ENCODE measurements at places on chromosomes 16 and 17.

- DNase-seq, result no peak
Observed at GRCh38 chr17:66789093-66789492, 45.8 kb upstream of the CACNG5 start.

- DNase-seq, result peak; percentile 41
Observed at GRCh38 chr16:22217890-22218730, 12.0 kb downstream of the EEF2K start.

DNA sequence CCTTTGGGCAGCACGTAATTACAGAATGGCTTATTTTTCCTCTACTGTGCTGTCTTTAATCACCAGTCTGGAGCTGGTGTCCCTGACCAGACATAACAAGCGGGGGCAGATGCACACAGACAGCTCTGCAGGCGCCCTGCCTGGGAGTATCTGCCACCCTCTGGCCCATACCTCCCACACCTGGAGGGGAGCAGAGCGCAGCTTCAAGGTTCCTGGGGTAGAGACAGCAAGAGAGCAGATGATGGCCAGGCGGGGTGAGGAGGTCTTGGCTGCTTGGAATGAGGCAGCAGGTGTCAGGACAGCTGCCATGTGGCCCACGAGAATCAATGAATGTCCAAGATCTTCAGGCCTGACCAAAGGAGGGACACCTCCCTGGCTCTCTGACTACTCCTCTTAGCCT is 23.8 kb downstream of the TMEM94 start:
- DNase-seq, result no peak

DNA sequence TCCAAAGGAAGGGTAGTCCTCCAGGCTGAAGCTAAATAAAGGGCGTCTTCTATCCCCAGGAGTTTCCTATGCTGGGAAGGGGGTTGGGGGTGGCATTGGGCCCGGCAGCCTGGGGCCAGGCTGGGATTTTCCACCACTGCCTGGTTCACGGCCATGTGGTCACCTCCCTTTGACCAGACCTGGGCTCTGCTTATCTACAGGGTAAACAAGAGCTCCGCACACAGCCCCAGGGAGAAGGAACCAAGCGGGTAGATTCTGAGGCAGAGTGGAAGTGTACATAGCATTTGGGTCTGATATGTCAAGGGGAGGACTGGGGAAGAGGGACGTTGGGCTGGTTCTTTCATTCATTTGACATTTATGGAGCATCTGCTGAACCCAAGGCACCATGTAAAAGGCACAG is 27.2 kb upstream of the TMEM220 start:
- DNase-seq, result no peak

DNA sequence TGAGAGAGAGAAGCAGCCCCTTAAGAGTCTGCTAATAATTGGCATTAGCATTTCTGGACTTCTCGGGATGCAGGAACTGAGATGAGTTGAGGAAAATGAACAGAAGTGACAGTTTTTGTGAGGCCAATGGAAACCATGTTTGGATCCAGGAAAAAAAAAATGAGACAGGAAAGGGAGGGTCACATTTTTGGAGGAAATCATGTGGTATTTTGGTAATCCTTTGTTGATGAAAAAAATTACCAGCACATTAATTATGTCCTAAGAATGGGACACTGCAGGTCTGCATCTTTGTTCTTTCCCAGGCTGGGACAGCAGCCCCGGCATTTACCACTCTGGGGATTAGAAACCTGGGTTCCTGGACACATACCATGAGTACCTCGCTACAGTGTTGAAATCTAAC is 109.9 kb upstream of the ZFHX3 start:
- DNase-seq, result no peak

- no peak for DNase-seq
Observed at GRCh38 chr16:81253141-81253540, 14.7 kb downstream of the BCO1 start.

- DNase-seq, result no peak
Observed at GRCh38 chr16:90041896-90042473, 22.7 kb upstream of the DBNDD1 start.

DNA sequence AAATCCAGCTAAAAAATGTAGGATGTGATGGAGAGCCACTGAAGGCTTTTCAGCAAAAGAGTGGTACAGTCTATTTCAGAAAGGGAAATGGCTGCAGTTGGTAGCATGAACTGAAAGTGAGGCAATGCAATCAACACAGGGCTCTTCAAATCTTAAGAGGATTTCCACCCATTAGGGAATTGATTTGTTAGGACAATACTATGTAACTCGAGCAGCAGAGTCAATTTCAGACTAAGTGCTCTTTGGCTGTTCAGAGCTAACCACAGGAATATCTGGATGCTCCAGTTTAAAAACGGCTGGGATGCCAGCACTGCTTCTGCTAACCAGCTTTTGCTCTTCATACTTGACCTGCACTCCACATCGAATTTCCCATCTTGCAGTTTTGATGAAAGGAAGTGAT is 24.6 kb downstream of the CACNG1 start:
- no peak for DNase-seq

DNA sequence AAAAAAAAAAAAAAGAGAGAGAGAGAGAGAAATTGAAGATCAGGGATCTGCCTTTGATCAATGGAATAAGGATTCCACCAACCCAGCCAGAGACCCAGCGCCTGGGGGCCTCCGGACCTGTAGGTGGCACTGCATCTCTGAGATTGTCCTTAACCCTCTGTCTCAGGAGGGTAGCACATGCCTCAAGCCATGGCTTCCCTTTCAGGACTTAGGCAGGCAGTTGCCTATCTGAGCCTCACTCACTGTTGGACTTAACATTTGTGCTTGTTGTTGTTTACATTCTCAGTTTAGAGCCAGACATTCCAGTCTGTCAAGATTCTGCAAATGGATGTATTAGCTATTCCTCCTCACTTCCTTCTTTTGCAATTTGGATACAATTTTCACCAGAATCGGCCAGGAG is 5.1 kb upstream of the SCNN1B start:
- peak; percentile 79 for DNase-seq

DNA sequence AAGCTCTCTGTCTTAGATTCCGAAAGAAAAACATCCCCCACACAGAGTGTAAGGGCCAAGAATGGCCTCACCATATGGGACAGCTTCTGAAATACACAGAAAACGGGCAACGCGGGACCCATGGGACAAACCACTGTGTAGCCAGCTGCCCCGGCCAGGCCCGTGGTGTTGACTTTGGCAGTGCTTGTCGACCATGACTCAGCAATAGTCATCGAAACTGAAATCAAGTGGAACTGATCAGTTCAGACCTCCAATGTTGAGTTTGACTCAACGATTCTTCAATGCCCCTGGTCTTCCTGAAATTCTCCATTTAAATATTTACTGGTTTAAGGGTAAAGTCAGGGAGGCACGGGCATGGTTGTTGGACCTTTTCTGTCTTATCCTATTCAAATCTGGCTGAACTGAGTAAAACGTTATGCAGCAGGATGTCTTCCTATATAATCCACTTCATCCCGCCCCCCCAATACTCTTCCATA is 27.5 kb downstream of the ZFHX3 start:
- DNase-seq, result no peak

GRCh38 chr16:8735574-8735973 is 61.2 kb downstream of the ABAT start:
- no peak for DNase-seq

DNA sequence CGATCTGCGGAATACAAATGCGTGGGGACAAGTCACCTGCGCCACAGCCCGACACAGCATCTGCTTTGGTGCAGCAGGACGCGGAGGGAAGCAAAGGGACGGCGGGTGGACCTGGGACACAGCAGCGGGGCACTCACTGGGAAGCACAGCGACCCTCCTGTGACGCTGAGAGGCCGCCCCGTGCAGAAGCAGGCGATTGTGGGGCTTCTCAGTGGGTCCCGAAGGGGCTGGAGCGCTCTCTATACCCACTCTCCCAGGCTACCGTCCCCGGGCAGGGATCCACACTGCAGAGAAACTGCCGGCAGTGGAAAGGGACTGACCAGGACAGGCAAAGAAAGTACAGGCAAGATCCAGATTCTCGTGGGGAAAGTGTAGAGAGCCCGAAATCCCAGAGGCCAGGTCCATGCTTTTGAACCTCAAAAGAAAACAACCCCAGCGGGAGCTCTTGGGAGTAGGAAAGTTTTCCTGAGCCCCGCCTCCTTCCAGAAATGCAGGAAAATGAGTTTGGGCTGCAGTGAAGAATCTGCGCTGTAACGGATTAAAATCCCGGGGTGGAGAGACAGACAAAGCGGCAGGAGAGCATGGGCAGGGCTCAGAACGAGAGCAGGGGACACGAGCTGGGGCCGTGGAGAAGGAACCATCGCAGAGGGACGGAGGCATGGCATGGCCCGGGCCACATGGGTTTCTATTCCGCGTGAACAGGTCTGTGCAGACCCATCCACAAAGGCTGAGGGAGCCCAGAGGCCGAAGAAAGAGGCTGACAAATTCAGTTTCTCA is 12.7 kb downstream of the COX4I1 start:
- DNase-seq, result peak; percentile 47

DNA sequence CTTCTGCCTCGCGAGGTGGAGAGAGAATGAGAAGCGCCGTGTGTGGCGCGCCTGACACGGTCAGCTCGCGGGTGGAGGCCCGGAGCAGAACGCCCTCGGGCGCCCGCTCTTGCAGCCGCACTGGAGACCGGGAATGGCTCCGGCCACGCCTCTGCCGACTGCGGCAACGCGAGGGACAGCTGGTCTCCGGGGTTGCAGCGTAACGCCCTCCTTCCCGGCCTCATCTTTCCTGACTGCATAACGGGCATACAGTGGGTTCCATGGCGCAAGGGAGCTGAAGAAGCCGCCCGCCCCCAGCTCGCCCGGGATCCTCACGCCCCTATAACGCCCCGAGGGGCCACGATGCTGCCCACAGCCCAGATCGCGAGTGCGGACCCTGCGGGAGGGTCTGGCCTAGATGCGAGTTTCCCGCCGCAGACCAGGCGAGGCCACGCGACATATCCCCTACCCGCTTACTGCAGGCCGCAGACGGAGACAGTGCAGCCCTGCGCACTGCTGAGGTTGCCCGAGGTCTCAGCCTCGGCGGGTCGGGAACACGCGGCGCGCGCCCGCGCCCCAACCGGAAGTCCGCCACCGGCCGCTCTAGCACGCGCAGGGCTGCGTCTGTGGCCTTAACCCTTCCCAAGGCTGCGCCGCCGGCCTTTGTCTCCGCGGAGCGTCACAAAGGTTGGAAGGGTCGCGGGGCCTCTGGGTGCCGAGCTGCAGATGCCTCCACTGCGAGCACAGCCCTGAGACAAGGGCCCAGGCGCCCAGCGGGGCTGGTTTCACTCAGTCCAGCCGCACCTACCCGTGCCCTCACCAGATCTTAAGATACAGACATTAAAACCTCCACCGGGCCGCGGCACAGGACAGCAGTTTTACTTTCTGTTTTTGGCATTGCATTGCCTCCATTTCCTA is 18.8 kb downstream of the BCL7C start:
- DNase-seq, result peak; percentile 97

- DNase-seq, result no peak
Observed at GRCh38 chr16:22672830-22673210, 141.1 kb upstream of the HS3ST2 start.

DNA sequence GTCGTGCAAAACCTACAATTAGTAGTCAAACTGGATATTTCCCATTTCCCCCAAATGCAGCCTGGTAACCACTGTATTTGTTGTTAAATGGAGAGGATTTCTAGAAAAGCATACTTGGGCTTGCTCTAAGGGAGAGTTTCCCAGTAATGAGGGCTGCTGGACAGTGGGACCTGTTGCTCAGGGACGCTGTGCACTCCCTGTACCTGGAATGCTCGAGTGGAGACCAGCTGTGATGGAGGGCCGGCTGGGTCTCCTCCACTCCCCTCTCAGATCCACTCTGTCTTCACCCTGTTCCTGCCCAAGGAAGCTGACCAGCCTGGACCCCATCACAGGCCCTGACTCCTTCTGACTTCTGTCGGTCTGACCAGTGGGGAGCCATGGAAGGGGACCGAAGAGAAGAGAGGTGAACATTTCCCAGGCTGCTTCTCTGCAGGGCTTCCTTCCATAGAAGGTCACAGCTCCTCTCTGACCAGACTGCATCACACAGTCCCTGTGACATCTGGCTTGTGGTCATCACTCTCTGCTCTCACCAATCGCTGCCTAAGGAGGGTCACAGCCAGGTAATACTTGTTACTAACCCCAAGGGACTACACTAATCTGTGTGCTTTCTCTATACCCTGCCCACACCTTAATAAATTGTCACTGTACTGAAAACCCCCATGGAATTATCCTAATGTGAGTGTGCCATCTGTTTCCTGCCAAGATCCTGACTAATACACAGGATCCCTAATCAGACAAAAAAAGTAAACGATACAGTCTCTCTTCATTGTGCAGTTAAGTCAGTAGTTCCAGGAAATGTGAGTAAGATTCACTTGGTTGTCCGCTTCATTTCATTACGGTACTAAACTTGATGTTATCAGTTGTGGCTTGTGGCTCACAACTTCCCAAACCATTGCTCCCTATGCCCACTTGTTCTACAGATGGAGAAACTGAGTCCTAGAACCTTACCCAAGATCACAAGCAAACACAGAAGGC is 102.4 kb downstream of the CCT6B start:
- no peak for DNase-seq

- DNase-seq, result no peak
Observed at GRCh38 chr17:14352136-14352535, 51.3 kb downstream of the HS3ST3B1 start.

- peak; percentile 95 for DNase-seq
Observed at GRCh38 chr17:79728169-79728907, 2.4 kb upstream of the ENPP7 start.

- DNase-seq, result peak; percentile 37
Observed at GRCh38 chr16:20952139-20952920, 51.8 kb downstream of the LYRM1 start.

GRCh38 chr17:60398227-60398959 is 6.5 kb upstream of the USP32 start:
- no peak for DNase-seq

DNA sequence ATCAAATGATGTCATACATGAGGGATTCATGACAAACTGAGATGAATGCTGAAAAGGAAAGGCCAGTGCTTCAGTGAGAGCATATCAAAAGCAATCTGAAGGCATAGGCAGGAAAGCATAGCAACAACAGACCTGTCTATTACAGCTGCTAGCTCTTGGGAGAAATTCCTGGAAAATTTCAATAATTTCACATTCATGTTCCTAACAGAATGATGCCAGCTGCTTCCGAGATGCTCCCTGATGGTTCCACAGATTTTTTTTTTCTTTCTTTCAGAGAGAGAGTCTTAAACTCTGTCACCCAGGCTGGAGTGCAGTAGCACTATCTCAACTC is 50.3 kb upstream of the CLEC3A start:
- DNase-seq, result no peak

GRCh38 chr16:48105456-48105855 is 50.3 kb downstream of the ABCC12 start:
- no peak for DNase-seq

Measured in GM23338 (cell line).